Caki2 (cell line): ENCODE measurements at places on chromosomes 3 and 15. TPM values are rescaled to one million over a fixed set of nuclear protein-coding genes. Genes with fewer than 3 reads are reported as not detected.
A peak's percentile ranks its signal among the peaks of the same experiment; 100 is the strongest.

PLA2G4E gene
- total RNA-seq: not detected in 2 replicates

FGD5 gene
- total RNA-seq: not detected in 2 replicates

LRRC49 gene
- 8.4 and 8.5 TPM in 2 replicates for total RNA-seq

CCR3 gene
- total RNA-seq: not detected in 2 replicates

MYRIP gene
- total RNA-seq: 0.07 and 1.5 TPM in 2 replicates

RBSN gene
- total RNA-seq: 15.1 and 18.3 TPM in 2 replicates

GCSAM gene
- total RNA-seq: not detected in 2 replicates

CCDC54 gene
- not detected in 2 replicates for total RNA-seq

PAQR5 gene
- 48.3 and 50.0 TPM in 2 replicates for total RNA-seq

GORASP1 gene
- 26.8 and 33.3 TPM in 2 replicates for total RNA-seq

TTLL13 gene
- total RNA-seq: 0.07 and 4.3 TPM in 2 replicates

SH2D7 gene
- total RNA-seq: not detected in 2 replicates

SAMD7 gene
- not detected in 2 replicates for total RNA-seq

CHRM5 gene
- total RNA-seq: not detected in 2 replicates

GRCh38 chr15:81362790-81363189 lies 11.2 kb downstream of the TMC3 start:
- no peak for DNase-seq

DNA sequence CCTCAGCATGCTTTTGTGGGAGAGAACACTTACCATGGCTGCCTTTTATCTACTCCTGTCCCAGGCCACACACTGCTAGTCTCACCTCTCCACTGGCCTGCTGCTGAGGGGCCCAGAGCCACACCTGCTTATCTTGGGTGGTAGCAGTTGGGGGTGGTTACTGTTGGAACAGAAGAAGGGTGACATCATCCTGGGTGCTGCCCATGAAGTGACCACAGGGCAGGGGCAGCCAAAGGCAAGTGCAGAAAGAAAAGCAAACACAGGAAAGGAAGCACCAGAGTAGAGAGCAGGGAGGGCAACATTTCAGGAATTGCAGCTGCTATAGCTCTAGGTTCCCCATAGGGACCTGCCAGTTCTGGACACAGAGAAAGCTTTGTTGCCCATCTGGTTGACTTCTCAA lies 345.2 kb downstream of the VPS13C start:
- DNase-seq: no peak

- DNase-seq: no peak
Observed at GRCh38 chr3:11625376-11626083, 18.2 kb downstream of the VGLL4 start.

- DNase-seq: no peak
Observed at GRCh38 chr3:116067326-116067725, 378.0 kb downstream of the LSAMP start.

- no peak for DNase-seq
Observed at GRCh38 chr3:45082142-45082538, 56.0 kb downstream of the CLEC3B start.

GRCh38 chr3:65889707-65890099 lies 149.0 kb downstream of the MAGI1 start:
- DNase-seq: no peak

GRCh38 chr15:88627463-88627862 lies 6.3 kb downstream of the AEN start:
- DNase-seq: no peak

DNA sequence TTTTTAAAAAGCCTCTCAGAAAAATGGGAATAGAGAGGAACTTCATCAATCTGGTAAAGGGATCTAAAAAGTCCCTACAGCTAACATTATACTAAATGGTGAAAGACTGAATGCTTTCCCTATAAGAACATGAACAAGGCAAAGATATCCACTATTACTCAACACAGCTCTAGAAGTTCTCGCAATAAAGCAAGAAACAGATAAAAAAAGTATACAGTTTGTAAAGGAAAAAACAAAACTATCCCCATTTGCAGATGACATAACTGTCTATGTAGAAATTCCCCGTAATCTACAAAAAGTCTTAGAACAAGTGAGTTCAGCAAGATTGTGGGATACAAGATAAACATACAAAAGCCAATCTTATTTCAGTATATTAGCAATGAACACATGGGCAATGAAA lies 15.4 kb downstream of the EDC3 start:
- no peak for DNase-seq

- DNase-seq: peak; percentile 25
Observed at GRCh38 chr3:62142331-62143085, 230.8 kb downstream of the FEZF2 start.

DNA sequence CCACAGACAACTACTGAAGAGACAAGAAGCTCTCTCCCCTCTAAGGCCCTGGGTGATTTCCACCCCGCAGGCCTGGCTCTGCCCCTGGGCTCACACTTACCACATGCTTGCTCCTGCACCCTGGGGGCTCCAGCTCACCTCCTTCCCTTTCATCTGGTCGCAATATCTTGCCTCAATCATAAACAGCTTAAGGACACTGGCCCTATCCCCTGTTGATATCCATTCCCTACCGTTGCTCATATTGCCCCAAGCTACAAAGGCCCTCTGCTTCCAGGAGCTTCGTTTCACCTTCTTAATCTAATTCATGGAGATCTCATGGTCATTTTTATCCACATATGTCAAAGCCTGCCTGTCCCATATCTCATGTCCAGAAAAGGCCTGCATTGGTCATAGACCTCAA lies 46.0 kb upstream of the TSEN2 start:
- no peak for DNase-seq

- DNase-seq: no peak
Observed at GRCh38 chr3:141124715-141125114, 73.6 kb downstream of the SPSB4 start.

DNA sequence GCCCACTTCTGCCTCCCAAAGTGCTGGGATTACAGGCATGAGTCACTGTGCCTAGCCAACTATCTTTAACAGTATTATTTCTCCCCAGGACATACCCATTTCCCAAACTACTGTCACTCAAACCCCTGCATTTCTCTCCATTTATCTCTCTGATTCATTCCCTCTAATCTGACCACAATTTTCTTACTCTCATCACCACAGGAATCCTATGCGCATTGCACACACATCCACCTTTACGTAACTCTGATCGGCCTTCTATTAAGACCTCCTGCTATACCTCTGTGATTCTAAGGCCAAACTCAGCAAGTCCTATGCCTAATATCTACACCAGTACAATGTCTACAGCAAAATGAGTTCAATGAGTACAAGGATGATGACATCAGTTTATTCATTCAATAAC lies 235.0 kb downstream of the ULK4 start:
- DNase-seq: no peak

- DNase-seq: no peak
Observed at GRCh38 chr3:190539526-190539925, 25.6 kb downstream of the IL1RAP start.

DNA sequence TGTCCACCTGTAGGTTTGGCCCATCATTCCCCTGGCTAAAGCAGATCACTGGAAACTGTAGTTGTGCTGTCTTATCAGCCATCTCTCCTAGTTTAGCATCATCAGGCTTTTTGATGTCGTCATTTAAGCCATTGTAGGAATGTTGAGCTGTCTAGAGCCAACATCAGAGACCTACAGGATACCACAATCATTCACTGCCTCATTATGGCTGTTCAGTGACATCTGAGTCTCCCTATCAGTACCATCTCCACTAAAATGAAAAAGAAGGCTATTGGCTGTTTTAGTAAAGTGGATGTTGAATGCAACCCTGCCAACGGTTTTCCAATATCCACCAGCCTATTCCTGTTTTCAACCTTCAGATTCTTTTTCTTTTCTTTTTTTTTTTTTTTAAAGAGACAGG lies 29.2 kb downstream of the RLBP1 start:
- DNase-seq: no peak

DNA sequence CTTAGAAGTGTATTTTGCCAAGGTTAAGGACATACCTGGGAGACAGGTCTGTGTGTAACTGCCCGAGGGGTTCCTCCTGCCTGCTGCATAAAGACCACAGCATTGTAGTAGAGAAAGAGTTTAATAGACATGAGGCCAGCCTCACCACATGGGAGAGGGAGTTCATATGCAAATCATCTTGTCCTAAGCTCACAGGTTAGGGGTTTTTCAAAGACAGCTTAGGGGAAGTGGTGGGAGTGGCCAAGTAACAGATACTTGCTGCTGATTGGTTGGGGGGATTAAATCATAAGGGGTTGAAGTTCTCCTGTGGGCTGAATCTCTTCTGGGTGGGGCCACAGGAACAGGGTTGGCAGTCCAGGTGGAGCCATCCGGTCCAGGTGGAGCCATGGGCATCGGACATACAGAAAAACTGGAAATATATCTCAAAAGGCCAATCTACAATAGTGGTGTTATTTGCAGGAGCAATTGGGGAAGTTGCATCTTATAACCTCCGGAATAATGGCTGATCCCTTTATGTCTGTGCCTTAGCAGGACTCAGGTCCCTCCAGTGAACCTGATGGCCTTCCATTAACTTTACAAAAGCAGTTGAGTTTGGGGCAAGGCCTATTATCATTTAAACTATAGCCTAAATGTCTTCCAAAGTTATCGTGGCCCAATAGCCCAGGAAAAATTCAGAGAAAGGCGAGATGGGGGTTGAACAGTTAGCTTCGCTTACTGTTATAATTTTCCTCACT lies 86.0 kb upstream of the MFGE8 start:
- DNase-seq: no peak

GRCh38 chr3:124562769-124563168 lies 167.5 kb upstream of the UMPS start:
- no peak for DNase-seq

DNA sequence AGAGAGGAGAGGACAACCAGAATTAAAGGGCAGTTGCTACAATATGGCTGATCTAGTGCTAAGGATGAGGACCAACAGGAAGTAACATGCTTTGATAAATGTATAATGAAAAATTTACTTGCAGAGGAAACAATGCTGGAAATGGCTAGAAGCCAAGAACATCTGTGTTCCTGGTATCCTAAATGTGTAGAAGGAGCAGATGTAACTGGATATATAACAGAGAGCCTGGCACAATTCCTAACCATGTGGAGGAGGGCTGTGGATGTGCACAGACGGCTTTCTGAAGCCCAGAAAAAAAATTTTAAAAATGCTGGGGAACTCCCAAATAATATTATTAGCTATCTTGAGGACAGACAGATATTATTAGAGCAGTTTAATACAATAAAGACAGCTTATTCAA lies 159.4 kb upstream of the GBE1 start:
- DNase-seq: no peak

DNA sequence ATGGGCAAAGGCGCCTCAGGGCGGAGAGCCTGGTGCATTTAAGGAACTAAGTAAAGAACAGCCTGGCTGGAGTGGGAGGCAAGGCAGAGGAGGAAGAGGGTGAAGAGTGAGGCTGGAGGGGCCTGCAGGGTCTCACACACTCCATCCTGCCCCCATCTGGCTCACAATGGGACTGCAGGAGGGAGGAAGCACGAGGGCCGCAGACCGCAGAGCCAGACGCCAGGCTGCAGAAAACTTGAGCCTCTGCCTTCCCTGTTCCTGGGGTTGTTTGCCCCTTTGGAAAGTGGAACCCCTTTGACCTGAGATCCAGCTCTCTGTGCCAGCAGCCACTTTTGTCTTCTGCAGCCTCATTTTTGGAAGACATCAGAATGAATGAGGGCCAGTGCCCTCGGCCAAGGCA lies 138.0 kb downstream of the SRGAP3 start:
- DNase-seq: no peak

GRCh38 chr3:114179575-114179974 lies 723 bp upstream of the DRD3 start:
- peak; percentile 16 for DNase-seq

DNA sequence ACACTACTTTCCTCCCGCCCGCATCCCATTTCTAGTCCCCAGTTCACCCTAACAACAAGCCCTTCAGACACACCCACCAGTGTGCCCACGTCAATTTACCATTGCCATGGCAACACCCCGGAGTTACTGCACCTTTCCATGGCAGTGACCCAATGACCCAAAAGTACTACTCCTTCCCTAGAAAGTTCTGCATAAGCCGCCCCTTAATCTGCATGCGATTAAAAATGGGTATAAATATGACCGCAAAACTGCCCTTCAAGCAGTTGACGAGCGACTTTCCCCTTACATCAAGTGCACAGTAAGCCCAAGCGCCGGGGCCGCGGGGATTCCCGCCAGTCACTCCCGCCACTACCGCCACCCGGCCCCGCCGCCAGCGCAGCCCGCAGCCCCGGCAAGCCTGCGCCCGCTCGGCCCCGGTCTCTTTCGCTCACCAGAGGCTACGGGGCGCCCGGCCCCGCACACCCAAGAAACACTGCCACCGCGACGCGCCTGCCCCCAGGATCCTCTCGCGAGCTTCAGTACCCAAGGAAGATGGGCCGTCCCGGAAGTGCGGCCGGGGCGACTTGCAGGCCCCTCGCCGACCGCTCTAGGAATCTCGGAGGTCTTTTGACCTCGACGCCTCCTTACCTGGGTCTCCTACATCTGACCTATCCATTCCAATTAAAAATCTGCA lies 27.2 kb upstream of the ZNF502 start:
- DNase-seq: no peak

DNA sequence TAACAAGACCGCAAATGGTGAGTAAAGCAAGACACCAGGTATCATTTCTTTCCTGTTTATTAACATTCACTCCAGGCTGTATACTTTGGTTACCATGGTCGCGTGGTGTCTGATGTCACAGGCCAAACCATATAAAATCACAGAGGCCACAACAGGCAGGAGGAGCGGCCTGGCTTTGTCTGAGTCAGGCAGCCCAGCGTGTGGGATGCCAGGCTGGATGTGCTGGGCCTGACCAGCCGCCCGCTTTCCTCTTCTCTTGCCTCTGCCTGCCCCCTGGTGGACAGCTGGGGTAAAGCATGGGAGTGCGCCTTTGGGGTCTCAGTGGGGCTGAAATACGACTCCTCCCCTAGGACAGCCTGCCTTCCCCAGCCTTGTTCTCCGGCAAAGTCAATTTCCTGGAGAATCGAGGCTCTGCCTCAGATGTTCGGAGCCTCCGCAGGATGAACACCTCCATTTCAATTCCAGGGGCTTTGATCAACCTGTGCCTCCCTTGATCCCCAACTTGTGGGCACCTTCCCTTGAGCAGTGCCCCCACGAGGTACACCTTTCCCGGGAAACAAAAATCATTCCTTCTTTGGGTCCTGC lies 78.2 kb downstream of the CCNL1 start:
- DNase-seq: peak; percentile 99

DNA sequence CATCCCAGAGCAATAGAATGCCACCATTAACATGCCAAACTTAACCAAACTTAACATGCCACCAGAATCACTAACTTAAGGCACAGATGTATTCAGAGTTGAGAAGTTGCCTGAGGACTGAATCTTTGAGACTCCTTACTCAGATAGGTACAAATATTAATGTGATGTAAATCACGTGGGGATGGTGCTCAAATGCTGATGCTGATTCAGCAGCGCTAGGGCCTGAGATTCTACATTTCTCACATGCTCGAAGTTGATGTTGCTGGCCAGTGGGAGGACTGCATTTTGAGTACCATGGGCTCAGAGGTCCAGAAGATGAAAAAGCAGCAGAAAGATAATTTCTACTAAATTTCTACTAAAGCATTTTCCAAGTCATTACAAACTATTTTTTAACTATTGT lies 54.1 kb downstream of the RPL22L1 start:
- no peak for DNase-seq

DNA sequence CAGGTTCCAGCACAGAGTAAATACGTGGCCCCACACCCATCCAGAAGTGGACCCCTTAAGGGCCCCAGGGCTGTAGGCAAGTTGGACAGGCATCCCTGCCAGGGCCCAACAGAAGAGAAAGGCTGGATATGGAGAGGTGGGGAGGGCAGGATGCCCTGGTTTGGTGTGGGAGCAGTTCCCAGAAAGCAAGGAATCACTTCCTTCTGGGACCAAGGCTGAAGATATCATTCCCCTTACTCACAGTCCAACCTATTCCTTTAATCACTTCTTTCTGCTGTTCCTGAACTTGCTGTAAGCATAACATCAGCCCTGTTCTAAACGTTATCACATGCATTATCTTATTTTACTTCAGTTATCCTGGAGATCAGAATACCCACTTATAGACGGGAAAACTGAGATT lies 6.1 kb upstream of the MESP2 start:
- no peak for DNase-seq
